ENCODE measurements at places on chromosomes 4 and X.

DNA sequence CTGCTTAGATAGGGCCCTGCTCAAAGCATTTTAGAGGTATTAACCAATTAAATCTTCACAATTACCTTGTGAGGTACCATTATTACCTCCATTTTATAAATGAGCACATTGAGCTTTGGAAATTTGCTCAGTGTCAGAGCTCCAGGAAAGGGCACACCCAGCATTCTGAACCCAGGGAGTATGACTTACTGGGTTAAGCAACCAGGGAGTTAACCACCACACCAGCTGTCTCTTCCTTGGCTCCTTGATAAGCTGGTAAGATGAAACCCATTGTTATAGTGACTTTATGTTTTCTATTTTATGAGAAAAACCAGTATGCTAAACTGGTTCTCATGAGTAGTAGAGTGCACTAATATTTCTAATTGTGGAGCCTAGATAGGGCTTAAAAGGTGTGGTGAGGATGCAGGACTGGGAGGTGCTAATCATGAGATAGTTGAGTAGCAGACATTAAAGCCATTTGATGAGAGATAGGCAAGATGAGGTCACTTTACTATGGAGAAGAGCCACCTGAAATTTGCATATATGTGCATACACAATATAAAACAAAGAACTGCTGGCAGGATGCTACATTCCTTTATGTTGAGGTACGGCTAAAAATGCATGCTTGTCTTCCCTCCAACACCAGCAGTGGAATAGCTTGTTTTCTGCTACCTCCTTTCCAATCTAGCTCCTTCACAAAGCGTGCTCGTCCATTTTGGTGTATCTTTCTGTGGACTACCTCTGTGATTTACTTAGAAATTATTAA, 556.1 kb downstream of the SPRY1 start:
- no peak for DNase-seq

DNA sequence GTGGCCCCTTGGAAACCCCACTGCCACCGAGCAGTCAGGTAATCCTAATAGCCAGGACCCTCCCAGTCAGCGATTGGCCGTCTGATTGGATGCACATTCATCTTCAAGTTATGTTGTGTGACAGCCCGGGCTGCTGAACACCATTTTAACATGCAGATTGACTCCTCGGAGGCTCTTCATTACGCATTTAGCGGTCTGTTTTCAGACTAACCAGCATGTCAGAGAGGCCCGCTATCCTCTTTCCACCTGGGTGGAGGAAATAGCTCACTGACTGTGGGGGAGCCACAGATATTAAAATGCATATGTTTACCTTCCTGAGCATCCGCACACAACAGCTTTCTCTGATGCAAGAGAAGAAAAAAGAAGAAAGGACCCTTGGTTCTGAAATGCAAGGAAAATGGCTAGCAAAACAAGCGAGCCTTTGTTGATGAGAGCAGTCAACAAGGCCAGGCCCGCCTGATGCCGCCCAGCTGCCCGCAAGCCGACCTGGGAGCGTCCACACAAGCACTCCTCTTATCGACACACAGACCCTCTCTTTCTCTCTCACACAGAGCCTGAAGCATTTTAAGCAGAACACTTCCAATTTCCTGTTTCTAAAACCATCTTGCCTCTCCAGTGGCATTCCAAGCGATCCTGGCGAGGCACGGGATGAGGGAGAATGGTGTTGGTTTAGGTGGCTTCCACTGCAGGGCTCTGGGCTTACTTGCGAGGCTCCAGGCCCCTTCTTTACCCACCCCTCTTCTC, 118.3 kb downstream of the MGST2 start:
- DNase-seq: no peak

DNA sequence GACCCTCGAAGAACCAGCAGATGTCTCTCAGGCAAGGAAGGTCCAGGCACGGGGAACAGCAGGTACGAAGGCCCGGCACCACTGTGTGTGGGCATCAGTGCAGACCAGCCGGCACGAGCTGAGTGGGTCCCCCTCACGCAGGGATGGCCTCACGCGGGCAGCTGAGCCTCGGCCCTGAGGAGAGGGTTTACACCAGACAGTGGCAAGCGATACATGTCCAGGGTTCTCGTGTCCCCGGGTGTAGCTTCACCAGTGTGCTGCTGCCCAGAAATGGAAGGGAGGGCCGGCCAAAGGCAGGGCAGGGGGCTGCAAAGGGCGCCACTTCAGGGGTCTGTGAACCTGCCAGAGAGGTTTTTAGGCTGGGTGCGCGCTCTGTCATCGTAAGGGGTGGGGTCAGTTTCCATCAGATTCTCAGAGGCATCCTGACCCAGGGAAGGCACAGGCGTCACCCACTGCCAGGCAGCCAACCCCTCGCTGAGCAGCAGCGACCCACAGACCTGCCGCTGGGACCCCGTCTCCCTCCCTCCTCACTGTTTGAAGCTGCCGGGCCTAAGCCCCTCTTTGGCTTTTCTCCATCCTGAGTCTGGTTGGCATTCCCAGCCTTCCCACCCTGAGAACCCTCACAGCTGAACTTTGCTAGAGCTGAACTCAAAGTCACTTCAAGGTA, 107.0 kb downstream of the CPZ start:
- no peak for DNase-seq

GRCh38 chrX:39475372-39475771, 622.4 kb downstream of the BCOR start:
- DNase-seq: no peak

DNA sequence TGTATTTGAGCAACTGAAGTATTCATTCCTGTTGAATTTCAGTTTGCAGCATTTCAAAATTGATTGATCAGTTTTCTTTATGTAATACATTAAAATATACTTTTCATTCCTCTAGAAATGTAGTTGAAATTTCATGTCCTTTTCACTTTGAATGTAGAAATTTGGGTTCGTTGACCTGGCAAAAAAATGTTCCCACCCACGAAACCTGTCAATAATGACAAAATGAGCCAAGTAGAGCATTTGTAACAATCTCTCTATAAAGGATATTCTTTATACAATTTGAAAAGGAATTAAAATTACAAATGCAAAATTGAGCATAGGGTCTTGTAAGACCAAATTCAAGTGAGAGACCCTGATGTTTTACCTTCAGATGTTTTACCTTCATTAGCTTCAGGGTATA, 283.9 kb downstream of the ANKRD50 start:
- no peak for DNase-seq

DNA sequence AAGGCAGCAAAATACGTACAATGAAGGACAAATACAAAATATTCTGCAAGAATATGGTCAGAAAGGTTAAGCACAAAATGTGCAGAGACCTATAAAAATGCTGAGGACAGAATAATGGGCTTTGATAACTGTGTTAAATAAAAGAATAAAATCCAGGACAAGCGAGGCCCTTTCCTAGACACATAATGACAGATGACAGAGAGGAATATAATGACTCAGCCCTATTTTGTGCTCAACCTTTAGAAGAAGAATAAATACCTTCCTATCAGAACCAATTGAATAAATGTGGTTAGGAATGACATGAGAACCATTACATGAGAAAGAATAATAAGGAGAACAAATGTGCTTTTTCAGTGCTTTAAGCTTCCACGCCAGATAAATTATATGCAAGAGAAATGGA, 178.0 kb downstream of the TEX13C start:
- DNase-seq: no peak

- DNase-seq: no peak
These were observed 56.1 kb downstream of the LANCL3 start for GRCh38 chrX:37627602-37628001.

- no peak for DNase-seq
These were observed 195.9 kb downstream of the CPEB2 start for GRCh38 chr4:15198070-15198727.

- DNase-seq: no peak
These were observed 90.8 kb upstream of the PAK3 start for GRCh38 chrX:111005166-111005565.

All from NCI-H2081 treated with DMSO at 0.1 percent for 48 hours (cell line).